Renal pelvis (tissue), 12 donors: ENCODE measurements at places on chromosomes 6 and 20. TPM values are rescaled to one million over a fixed set of nuclear protein-coding genes. Genes with fewer than 3 reads are reported as not detected.

DNA sequence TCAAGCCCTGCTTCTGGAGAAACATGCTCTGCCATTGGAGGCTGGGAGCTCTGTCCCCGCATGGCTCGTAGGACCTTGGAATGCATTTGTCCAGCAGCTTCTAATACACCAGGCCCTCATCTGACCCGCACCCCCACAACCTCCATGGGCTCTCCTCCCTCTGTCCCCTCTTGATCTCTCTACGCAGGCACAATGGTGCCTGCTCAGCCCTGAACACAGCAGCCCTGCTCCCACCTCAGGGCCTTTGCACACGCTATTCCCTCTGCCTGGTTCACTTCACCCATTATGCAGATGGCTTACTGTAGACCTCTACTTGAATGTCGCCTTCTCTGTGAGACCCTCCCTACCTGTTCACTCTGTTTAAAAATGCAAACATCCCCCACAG lies 27.0 kb upstream of the PTGIS start:
- DNase-seq, result no peak

DNA sequence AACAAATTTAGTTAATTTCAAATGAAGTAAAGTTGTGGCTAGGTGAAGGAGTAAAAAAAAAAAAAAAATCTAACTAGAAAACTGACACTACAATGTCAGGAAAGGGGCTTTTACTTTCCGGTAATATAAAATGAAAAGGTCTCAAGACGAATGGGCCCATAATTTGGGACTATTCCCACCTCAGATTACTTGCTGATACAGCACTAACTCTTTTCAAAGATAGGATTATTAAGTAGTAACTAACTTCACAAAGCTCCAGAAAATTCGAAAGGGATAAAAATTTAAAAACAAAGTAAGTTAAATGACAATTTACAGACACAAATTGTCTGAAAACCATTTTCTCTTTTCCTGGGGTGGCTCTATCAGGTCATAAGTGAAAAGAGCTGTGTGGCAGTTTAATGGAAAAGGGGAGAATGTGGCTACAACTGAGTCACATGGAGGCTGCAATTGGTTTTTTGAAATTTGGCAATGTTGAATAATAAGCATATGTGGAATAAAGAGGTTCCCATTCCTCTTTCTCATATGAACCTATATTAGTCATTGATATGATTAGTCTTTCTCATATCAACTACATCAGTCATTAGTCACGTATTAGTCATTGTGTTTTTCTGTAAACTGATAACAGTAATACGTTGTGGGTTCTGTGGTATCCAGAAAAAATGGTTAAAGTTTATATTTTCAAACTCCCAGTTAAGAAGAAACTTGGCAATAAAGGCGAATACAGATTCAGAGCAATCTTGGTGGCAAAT lies 78.0 kb downstream of the RWDD2A start:
- no peak for DNase-seq

GRCh38 chr20:50061151-50062005 lies 51.6 kb downstream of the UBE2V1 start:
- DNase-seq, result no peak

- DNase-seq, result no peak
Observed at GRCh38 chr6:154457881-154458284, 52.6 kb downstream of the CNKSR3 start.

- peak; percentile 79 for DNase-seq
Observed at GRCh38 chr6:107666084-107666980, 157.8 kb downstream of the SCML4 start.

DNA sequence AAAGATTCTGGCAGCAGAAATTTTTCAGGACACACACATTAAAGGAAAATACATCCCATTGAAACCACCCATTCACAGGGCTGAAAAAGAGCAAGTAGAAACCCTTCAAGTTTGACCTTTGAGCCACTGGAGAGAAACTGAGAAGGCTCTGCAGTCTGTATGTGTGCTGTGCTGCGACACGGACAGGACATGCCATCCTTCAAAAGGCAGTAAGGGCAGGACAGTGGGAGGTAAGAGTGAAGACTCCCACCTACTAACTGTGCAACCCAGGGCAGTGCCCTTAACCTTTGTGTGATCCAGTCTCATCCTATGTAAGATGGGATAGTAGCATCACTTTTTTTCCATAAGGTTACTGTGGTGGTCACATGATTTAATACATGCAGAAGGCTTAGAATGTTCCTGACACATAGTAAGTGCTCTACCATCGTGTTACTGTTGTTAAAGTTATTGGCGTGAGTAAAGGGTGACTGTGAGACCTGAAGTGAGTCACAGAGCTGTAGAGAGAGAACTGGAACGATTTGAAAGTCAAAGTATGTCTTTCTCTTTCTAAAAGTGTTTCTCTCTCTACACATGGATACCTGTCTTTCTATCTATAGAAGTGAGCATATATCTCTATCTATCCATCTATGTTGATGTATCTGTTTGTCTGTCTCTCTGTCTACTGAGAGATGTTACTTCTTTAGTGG lies 153.7 kb upstream of the OLIG3 start:
- DNase-seq, result no peak

DNA sequence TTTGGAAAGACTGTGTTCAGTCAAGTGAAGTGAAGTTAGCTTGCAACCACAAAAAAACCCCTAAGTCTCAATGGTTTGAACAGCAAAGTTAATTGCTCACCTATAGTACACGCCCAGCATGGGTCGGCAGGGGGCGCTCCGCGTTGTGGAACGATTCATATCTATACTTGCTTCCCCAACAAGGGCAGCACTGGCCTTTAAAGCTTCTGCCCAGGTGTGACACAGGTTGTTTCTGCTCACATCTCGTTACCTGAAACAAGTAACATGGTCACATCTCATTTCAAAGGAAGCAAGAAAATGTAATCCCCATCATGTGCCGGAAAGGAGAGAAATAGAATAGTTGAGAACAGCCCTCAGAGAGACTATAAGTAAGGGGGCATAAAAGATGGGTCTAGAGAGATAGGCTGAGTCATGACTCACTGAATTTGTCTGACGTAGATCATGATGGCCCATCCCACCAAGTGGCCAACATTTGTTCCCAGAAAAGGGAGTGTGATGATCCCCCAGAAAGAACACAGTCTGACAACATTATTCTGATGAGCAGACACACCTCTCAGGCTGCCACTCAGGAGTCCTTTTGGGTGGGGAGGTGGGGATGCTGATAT lies 29.0 kb downstream of the HNF4A start:
- DNase-seq, result peak; percentile 42

GRCh38 chr20:51125780-51126179 lies 102.9 kb upstream of the KCNG1 start:
- DNase-seq, result no peak

- DNase-seq, result no peak
Observed at GRCh38 chr6:129653229-129653628, 56.7 kb downstream of the ARHGAP18 start.

DNA sequence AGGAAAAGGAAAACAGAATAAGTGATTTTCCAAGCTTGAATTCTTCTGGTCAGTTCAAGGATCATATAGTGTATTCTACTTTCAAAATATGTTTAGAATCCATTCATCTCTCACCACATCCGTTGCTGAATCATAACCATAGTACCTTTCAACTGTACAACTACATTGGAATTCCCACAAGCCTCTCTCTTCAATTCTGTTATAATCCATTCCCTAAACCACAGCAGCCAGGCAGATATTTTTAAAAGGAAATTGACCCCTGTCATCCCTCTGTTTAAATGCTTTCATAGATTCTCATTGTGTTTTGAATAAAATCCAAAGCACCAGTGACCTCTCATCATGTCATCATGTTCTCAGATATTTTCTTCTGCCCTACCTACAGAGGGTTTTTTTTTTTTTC lies 412.7 kb downstream of the GRIK2 start:
- DNase-seq, result no peak

DNA sequence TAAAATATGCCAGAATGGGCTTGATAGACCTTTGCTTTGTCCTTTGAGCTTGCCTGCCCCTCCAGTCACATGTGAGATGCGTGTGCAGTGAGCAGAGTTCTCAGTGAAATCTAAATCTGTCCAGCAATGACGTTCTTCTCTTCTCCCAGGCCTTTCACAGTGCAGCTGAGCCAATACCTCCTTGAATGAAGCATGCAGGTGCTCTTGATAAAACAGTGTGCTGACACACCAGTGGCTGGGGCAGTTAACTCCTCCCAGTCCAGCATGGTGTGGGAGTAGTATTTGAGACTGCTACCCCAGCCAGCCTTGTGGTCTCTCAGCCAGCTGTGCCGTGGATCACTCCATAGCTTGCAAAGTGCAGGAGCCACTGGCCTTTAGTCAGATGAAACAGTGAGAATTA lies 240.5 kb downstream of the FARS2 start:
- DNase-seq, result no peak

DNA sequence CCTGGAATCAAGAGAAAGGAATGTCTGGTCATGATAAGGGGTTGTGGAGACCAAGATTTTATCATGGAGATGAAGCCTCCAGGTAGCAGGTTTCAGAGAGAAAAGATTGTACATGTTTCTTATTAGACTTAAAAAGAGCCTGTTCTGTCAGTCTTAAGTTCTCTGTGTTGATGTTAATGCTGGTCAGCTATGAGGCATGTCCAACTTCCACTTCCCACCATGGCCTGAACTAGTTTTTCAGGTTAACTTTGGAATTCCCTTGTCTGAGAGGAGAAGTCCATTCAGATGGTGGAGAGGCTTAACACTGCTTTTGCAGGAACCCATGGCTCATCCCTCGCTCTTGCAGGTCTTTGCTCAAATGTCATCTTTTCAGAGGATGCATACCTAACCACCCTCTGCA lies 27.5 kb upstream of the TAB2 start:
- DNase-seq, result no peak

DNA sequence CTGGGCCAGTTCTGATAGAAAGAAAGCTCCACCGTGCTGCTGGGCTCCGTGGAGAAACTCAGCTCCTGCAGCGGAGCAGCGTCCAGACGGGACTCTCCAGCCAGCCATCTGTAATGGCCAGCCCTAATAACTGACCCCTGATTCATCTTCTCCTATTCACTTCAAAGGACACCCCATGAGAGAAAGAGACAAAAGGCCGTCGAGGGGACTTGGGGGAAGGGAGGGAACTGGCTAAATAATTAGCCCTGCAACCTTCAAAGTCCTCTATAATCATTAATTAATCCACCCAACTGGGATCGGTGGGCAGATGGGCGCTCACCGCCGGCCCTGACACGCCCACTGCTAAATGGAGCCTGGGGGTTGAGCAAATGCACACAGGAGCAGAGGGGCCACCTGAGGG lies 512.4 kb downstream of the CD83 start:
- no peak for DNase-seq

DNA sequence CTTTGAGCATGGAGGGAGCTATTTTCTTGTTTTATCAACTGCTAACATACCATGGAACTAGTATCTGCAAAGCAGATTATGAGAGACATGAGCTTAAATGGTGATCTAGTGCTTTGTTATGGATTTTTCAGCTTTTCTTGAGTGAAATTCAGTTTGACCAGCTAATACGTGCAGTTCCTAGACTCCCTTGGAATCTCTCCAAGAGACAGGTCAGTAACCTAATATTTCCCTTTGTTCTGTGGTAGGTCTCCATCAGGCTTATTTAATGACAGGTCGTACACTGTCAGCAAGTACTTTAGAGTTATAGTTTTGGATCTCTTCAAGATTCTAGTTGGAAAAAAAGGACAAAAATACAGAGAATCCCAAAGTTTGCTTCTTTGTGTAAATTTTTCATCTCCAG lies 43.9 kb downstream of the HDAC2 start:
- no peak for DNase-seq

DNA sequence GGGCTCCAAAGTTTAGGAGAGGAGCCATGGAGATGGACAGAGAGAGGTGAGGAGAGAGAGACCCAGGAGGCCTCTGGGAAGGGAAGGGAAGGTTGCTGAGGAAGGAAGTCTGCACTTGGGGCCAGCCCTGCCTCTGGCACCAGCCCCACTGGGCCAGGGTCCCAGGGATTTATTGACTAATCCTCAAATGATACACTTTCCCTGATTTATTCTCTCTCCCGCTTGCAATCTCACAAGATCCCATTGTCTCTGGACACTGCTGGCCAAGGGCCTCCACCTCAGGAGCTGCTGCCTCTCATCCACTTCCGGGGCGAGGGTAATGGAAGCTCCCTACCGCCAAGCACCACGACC lies 43.6 kb upstream of the FOXP4 start:
- DNase-seq, result no peak

DNA sequence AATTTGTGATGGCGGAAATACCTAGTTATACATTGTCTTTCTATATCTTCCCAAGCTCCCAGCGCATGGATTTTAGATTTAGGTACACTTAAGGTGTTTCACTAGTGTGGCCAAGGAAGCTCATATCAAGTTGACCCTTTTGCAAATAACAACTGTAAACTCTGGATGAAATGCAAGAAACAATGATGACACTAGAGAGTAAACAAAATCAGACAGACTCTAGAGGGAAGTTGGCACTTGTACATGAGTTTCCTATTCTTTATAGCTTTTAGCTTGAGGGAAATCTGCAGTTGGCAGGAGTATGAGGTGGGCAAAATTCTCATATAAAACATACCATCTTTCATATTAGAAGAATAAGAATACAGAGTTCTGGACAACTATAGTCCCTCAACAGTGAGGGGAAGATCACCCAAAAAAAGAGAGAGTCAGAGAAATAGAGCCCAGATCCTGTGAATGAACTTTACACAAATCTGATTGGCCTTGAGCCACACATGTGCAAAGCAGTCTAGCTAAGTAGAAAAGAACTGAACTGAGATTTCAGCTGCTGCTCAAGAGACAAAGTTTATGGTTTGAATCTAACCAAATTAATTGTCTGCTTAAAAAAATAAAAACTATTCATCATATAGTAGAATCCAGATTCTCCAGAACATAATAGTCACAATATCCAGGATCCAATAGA lies 26.1 kb downstream of the TXLNB start:
- no peak for DNase-seq

DNA sequence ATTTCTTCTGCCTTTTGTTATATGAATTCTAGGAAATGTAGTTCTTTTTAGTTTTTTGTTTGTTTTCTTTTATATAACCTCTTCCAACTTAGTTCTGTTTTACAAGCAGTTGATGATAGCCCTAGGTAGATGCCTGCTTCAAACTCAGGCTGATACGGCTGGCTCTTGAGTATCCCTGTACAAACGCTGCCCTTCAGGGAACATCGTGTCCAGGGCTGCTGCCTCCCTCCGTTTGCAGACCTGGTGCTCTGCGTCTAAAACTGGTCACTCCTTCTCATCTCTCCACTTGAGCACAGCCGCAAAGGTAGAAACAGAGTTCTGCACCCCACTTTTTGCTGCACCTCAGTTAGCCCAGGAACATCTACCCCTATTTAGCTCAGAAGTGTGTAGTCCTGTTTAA lies 310.1 kb downstream of the PRL start:
- no peak for DNase-seq

Gene SLC22A23
- polyA plus RNA-seq, result 14.0 TPM

Gene TPD52L1
- 95.4 TPM for polyA plus RNA-seq

Gene CUL9
- 47.5 TPM for polyA plus RNA-seq

Gene ZBTB46
- polyA plus RNA-seq, result 16.8 TPM

Gene HLA-DQA1
- polyA plus RNA-seq, result 4.5 TPM

Gene MYT1
- polyA plus RNA-seq, result 0.61 TPM

Gene LPIN3
- 11.0 TPM for polyA plus RNA-seq

Gene C2
- 4.5 TPM for polyA plus RNA-seq

Gene SLC29A1
- 35.8 TPM for polyA plus RNA-seq

Gene HLA-DPA1
- polyA plus RNA-seq, result 9.8 TPM

Gene CRISP3
- 0.26 TPM for polyA plus RNA-seq
